ENCODE measurements at places on chromosomes 7 and 10.
A peak's percentile ranks its signal among the peaks of the same experiment; 100 is the strongest.

DNA sequence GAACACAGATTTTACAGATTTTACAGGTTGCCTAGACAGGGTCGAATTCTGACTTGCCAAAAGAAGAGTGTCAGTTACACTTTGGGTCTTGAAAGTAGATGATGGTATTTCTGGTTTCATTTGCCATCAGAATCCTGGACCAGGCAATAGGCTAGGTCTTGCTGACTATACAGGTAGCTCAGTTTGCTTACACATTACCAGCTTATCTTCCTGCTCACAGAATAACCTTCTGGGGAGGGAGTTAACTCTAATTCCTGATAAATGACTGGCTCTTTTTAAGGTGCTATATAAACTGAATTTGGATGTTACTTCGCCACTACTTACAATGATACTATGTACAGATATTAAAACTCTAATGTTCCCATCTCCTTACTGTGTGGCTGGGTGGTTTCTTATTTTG is 39.8 kb downstream of the GBF1 start:
- DNase-seq = no peak

DNA sequence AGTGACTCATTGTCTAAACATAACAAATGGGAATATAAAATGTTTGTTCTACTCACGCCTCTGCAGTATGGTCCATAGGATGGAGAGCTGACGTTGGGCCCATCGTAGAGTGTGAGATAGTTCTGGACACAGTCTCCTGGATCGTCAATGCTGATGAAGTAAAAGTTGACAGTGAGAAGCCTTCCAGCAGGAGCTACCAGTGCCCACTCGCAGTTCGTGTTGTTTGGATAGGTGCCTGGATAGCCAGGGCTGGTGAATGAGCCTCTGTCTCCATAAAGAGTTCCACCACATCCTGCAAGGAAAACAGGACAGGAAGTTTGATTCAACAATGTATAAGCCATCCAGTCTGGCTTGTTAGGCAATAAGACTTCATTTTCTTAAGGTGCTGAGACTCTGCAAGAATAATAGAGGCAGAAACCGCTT is 79.6 kb downstream of the OR13A1 start:
- no peak for DNase-seq

- DNase-seq = no peak
Observed at GRCh38 chr7:131568510-131568909, 12.1 kb upstream of the PODXL start.

DNA sequence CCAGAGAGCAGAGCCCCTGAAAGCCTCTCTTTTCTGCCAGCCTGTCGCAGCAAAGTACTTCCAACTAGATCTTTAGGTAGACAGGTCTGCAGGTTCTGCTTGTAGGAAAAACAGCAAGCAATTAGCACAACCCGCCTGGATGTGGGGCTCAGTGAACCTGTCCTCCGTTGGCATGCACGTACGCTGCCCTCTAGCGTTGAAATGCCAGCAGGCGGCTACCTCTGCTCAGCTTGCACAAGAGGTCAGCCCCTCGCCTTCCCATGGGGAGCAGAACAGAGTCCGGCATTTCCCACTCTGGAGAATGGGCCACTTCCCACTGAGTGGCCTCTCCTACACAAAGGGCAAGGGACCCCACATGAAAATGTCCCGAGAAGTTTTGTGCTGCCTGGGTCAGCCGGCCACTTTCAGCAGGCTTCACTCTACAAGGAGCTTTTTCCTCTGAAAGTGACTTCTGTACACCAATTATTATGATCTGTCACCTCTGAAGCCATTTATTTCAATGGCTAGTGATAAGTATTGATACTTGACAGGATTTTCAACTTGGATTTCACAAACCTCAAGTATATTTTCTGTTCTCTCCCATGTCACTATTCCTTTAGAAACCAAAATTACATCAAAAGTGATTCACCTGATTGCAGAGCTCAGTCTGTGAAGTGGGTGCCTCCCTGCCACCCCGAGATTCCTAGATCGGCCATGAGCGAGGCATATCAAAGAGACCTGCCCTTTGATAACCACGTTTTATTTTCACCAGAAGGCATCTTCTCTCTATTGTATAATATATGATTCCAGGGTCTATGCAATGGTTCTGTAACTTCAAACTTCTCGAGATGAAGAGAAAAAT is 56.7 kb downstream of the JCAD start:
- DNase-seq = peak; percentile 79

DNA sequence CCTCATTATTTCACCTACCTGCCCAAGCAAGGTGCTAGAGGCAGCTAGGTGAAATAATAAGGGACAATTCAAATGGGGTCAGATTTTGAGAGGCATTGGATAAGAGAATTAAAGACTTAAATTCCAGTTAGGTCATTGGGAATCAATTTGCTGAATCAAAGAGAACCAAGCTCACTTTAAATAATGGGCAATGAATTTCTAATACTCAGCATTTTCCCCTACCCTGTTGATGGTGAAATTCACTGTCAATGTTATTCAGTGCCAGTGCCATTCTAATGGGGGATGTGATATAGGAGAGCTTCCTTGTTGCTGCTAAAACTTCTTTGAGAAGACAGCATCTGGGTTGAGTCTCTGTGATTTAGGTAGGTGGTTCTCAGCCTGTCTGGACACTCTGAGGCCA is 509.3 kb downstream of the PHTF2 start:
- DNase-seq = no peak

DNA sequence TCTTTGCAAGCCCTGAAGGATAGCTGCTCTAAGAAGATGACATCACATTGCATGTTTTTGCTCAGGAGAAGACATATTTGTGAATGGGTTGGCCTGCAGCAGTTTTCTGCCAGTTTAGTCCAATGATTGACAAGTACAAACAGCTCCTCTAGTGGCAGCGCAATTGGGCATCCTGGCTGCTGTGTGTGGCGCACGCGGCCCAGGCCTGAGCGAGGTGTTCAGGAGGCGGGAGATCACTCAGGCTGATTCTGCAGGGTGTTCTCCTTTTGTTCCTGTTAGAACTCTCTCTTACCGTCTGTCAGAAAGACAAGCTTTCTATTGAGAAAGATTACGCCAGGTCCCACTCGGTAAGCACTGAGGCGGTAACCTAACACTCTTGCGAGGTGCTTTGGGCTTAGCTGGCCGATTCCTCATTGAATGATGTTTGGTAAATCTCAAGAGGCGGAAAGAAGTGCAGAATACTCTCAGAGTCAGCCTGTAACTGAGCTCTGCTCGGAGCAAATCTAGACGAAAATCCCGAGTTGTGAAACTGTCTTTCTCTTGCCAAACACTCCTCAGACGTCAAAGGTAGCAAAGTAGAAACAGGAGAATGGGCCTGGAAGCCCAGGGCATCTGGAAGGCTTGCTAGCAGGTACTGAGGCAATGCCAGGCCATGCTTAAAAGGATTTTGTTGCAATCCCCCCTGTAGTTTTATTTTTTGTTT is 219.2 kb upstream of the BMPER start:
- DNase-seq = no peak
